Ammon's horn (tissue), 1 donor: ENCODE measurements at places on chromosomes 1 and 21.
A peak's percentile ranks its signal among the peaks of the same experiment; 100 is the strongest.

DNA sequence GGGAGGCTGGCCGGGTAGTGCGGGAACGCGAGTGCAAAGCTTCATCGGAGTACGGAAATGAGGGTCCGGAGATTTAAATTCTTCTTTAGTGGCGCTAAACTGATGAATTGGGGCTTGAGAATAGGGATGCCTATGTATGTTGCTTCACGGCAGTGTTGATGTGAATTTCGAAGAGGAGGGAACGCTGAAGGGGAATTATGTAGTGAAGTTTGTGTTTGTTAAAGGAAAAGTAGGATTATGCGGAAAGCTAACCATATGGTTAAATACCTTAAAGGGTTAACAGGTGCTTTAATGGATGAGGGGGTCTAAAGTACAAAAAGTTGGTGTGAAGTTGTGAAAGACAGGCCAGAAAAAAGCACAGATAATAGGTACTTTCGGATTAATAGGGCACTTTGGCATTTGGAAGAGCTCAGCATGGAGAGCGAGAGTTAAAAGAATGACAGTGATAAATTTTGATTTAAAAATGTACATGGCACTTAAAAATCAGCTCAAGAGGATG is 1.4 kb downstream of the HS2ST1 start:
- DNase-seq, result no peak

GRCh38 chr1:179021873-179022272 is 3.8 kb upstream of the FAM20B start:
- peak; percentile 85 for DNase-seq

DNA sequence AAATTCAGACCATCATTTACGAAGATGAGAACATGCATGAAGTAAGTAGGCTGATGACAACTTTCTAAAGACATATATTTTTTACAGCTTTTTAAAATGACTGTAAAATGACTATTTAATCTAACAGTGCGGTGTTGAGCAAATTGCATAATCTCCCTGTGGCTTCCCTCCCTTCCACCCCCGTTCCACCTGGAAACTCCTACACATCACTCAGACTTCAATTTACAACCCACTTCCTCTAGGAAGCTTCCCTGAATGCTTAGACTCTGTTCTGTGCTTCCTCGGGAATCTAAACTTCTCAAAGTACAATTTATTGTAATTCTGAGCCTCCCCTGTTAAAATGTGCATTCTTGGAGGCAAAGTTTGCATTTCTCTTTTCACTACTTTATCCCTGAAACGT is 354.9 kb downstream of the DPYD start:
- peak; percentile 43 for DNase-seq

GRCh38 chr1:107704911-107705310 is 260.1 kb downstream of the VAV3 start:
- no peak for DNase-seq

DNA sequence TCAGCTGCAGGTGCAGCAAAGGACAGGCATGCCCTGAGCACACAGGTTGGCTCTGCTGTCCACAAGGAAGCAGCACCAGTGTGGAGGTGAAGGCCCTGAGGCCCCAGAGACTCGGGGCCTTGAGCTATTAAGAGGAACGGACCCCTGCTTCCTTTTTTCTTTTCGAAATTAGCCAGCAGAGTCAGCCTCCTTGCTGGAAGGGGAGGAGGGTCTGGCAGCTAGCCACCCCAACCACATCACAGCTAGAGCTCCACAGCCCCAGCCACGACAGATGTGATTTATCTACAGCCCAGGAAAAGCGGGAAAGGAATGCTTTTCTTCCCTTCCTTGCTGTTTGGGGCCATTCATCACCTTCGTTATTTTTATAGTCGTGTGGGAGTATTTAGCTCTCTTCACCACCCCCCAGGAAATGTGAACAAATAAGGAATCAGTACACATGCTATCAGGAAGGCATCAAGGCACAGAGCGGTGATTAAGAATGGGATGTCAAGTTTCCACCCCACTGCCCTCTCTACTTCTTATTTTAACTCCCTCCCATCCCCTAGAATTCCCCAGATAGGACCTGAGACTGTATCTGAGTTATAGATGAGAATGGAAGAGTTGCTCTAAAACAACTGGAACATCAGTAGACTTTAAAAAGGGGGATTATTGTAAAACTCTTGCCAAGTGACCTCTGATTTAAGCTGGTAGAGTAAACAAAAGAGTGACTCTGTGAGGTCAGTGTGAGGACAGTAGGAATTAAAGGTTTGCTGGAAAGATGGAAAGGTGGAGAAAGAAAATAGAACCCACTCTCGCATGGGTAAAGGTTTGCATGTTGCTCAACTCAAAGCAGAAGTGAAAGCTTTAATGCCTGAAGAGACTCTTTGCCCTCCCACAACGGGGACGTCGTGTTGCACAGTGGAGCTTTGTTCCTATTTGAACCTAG is 224.7 kb upstream of the GJB5 start:
- DNase-seq, result peak; percentile 16

GRCh38 chr21:16554503-16554902 is 824.7 kb downstream of the USP25 start:
- DNase-seq, result no peak

- DNase-seq, result peak; percentile 83
These were observed 35.0 kb downstream of the CTNNBIP1 start for GRCh38 chr1:9874959-9875635.

DNA sequence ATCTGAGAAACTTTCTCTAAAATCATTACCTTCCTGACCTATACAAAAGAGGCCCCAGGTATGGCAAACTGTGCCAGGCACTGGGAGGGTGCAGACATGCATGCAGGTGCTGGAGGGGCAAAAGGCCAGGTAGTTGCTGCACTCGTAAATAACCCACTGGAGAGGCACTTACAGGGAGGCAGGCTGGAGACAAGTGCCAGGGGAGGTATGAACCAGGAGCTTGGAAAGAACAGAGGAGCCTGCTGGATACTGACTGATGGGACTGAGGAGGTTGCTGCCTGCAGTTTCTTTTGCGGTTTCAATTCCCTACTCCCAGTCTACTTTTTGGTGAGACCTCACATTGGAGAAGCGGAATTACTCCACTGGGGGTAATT is 113.9 kb downstream of the DSCAM start:
- DNase-seq, result no peak

GRCh38 chr21:28554660-28555475 is 437.8 kb downstream of the LTN1 start:
- no peak for DNase-seq

GRCh38 chr1:224784265-224785039 is 145.0 kb upstream of the DNAH14 start:
- no peak for DNase-seq

DNA sequence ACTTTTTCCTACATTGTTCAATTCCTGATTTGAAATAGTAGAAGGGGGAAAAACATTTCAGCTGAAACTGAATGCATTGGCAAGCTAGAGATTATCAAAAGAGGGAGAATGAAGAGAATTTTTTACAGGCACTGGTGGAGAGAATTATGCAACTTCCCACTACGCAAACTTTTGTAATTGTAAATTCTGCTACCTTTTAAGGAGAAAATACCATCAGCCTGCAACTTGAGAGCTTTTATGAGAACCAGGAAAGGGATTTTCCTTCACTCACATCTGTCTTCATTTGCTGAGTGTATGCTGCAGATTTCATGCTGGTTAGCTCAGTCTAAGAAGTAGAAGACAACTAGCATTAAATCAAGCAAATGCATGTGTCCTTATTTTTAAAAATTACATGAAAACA is 43.7 kb downstream of the ADAMTS1 start:
- no peak for DNase-seq

DNA sequence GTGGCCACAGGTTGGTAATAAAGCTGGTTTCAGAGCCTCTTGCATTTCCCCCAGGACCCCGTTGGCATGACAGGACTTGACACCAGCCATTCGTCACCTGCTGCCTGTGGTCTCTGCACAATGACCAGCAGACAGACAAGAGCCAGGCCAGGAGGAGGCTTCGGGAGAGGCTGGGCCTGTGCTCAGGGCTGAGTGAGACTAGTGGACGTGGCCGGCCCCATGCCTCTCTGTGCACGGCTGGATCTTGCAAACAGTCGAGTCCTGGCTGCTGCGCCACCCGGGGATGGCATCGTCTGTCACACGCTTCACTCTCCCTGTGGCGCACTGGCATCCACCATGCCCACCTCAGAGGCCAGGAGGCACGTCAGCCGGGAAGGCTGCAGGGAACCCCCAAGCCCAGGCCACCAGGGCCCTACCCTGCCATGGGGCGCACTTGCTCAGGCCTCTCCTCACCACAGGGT is 177.4 kb upstream of the ARHGEF16 start:
- DNase-seq, result no peak

- DNase-seq, result peak; percentile 48
These were observed 13.7 kb upstream of the MIIP start for GRCh38 chr1:12005488-12006166.

- DNase-seq, result no peak
These were observed 357.4 kb upstream of the ADGRL2 start for GRCh38 chr1:81443288-81443687.

DNA sequence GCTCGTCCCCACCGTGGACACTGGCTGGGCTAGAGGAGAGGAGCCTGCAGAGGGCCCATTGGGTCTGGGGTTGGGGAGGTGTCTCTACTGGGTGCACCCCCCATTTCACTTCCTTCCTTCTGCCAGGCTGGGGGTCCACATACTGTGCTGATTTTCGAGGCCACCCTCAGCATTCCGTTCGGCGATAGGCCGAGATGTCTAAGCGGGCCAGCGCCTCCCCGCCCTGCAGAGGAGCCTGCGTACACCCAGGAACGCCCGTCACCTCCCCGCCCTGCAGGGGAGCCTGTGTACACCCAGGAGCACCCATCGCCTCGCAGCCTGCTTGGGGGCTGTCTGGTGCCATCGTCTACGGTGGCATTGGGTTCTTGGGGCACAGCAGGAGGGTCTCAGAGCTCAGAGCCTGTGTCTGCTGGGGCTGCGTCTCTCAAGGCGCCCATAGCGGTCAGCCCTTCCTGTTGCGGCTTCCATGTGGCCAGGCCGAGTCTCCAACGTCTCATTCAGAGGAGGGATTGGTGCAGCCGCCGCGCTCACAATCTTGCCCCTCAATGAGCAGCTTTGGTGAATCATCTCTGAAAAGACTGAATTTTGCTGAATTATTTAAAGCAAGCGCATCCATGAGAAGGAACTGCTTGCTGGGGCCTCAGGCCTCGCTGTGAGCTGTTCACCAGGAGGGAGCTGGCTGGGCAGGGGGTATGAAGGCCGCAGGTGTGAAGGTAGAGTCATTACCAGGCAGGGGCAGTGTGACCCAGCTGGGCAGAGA is 30.7 kb upstream of the AGPAT3 start:
- DNase-seq, result no peak

DNA sequence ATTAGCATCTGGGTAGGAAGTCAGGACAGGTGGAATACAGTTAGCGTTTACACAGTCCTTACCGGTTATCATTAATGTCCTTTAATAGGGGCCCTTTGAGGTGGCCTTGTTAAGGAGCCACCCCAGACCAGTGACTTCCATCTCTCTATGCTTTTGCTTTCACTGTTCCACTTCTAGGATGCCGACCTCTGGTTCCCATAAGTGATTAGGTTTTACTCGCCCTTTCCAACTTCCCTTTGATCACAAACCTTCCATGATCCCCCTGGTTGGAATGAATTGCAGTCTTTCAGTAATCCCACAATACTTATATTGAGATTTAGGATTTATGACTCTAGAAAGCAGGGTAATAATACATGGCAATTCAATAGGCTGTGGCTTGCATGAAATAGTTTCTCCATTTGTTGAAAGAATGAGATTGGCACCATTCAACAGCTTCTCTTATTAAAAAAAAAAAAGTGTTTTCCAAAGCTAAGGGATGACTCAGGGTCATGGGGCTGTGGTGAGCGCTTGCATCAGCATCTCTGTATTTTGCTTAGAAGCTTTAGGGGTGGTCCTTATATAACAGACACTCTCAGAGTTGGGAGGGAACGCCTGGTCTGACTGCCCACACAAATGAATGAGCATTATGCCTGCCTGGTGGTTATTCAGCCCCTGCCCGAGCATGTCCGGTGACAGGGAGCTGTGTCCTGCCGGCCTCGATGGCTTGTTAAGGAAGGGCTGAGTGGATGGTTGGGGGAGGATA is 110.5 kb downstream of the CNIH3 start:
- no peak for DNase-seq

- DNase-seq, result no peak
These were observed 1.4 kb downstream of the TARBP1 start for GRCh38 chr1:234477386-234478151.

- DNase-seq, result no peak
These were observed 41.0 kb upstream of the ID3 start for GRCh38 chr1:23600283-23600682.

DNA sequence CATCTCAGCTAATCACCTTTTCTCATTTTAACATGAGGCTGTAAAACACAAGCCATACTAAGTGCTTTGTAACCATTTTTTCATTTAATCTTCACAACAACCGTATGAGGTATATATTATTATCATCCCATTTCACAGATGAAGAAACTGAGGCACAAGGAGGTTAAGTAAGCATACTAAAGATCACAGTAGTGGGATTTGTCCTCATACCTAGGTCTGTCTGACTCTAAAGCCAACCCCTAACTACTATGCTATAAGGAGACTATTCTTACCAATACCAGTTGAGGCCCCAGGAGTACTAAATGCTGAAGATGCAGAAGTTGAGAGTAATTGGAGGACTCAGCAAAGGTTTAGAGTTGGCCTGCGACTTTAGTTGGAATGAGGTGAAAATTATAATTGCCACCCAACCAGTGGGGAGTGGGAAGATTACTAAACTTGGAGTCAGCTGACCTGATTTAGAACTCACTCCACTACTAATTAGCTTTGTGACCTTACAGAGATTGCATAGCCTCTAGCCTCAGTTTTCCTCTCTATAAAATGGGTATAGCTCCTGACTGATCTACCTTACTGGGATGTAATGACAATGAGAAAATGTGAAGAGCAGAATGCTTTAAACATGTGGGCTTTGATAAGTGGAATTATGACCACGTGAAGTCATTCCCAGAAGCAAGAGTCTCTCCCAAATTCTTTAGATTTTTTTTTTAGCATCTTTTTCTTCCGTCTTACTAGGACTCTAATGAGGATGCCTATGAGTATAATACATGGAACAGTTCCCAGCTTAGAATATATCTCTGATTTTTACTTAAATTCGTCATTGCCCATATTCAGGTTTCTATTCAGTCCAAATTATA is 85.8 kb upstream of the IPO9 start:
- DNase-seq, result no peak

DNA sequence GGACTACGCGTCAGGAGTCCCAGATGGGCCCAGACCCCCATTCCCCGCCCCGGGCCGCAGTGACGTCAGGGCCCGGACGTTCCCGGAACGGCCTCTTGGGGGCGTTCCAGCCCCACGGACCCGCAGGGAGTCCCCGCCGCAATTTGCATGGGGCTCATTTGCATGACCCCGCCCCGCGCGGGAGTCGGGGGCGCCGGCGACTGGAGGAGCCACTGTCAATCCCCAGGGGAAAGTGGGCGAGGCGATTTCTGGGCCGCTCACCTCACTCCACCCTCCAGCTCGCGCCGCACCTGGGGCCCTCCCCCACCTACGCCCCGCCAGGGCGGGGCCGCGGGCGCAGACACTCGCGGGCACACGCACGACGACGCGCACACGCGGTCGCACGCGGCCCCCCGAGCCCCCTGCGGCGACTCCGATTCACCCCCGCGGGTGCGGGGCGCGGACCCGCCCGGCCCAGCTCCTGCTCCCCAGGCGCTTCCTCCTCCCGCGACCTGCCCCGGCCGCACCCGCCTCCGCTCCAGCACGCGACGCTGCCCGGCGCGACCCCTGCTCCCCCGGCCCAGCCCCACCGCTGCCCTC is 13.2 kb downstream of the AGRN start:
- DNase-seq, result peak; percentile 86
